Activated CD4-positive, alpha-beta T cell treated with anti-CD3 and anti-CD28 coated beads for 1 hour (primary cell): ENCODE measurements at places on chromosomes 13 and 19.
A peak's percentile ranks its signal among the peaks of the same experiment; 100 is the strongest.

- no peak for DNase-seq
These were observed 5.8 kb downstream of the RASIP1 start for GRCh38 chr19:48734625-48735024.

GRCh38 chr13:83057119-83057518, 825.2 kb downstream of the SLITRK1 start:
- no peak for DNase-seq

DNA sequence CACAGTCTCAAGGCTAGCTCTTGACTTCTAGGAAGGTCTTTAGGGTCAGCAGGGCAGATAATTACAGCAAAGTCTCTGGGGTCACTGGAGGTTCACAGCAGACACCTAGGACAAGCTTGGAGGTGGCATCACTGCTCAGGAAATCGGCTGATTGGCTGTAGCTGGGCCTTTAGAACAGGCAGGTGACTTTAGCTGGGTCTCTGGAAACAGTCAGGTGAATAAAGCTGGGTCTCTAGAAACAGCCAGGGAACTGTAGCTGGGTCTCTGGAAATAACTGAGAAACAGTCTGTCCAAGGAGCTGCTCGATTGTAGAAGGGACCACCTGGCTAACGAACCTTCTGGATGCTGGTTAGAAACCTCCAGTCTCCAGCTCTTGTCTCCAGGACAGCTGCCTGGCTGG, 10.0 kb downstream of the LAIR1 start:
- no peak for DNase-seq

GRCh38 chr19:658916-659839, 3.8 kb downstream of the RNF126 start:
- peak; percentile 31 for DNase-seq

DNA sequence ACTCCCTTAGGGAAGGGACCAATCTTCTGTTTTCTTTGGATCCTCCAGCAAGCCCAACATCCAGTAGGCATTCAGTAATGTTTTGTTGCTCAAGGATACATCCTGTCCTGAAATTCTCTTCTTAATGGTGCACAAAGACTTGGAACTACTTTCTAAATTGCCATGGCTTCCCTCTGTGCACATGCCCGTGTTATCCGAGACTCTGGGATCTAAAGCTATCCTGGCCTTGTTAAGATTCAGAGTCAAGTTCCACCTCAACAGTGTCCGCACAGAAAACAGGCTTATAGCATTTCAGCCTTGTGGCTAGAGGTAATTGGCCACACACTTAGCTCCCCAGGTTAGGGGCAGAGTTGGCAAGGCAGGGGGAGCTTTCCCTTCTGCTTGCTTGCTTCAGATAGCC, 71.8 kb downstream of the CBY2 start:
- DNase-seq, result no peak

DNA sequence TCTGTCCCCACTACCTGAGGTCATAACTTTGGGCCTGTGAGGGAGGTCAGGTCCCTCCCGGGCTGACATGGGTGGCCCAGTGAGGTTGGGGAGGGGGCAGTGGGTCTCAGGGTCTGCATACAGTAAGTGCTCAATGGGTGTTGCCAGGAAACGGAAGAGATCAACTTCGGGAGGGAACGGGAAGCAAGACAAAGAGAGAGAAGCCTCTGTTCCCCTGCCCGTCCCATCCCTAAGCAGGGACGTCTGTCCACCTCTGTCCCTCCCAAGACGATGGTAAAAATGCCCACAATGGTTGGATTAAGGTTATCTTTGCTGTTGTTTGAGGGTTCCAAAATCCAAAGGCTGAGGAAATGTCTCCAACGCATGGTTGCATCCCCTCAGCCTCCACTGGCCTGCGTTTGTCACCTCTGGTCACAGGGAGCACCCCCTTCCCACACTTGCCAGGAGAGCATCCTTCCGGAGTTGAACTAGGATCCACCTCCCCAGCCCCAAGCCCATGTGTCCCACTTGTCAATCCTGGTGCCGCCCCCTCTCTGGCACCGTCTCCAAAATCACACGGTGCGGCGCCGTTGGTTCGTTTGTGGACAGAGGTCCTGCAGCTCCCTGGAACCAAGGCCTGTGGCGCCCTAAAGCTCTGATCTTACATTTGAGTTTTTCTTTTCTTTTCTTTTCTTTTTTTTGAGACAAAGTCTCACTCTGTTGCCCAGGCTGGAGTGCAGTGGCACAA, 774 bp upstream of the HOMER3 start:
- no peak for DNase-seq
